Stimulated activated CD4-positive, alpha-beta T cell treated with anti-CD3 and anti-CD28 coated beads, Interleukin-15, amount 100 ng/mL, for 1 hour (primary cell): ENCODE measurements at places on chromosomes 11 and 22.

DNA sequence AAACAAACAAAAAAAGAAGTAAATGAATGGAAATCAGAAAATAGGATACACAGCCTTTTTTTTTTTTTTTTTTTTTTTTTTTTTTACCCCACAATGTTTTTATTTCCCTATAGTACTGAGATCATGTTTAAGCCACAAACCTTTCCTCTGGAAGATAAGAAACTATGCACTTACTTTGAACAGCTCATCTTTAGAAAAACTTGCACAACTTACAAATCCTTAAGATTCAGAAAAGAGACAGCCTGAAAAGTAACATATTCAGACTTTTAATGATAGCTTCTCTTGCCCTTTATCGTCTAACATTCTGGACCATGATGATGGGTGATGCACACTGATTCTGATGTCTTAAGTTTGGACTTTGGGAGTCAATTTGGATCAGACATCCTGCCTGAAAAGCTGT lies 80.3 kb downstream of the TNRC6B start:
- DNase-seq: no peak

GRCh38 chr22:43849731-43850130 lies 12.6 kb downstream of the SULT4A1 start:
- DNase-seq: no peak

- no peak for DNase-seq
Observed at GRCh38 chr22:31488988-31489617, 539 bp downstream of the EIF4ENIF1 start.

- no peak for DNase-seq
Observed at GRCh38 chr11:45454917-45455401, 168.8 kb upstream of the SYT13 start.

DNA sequence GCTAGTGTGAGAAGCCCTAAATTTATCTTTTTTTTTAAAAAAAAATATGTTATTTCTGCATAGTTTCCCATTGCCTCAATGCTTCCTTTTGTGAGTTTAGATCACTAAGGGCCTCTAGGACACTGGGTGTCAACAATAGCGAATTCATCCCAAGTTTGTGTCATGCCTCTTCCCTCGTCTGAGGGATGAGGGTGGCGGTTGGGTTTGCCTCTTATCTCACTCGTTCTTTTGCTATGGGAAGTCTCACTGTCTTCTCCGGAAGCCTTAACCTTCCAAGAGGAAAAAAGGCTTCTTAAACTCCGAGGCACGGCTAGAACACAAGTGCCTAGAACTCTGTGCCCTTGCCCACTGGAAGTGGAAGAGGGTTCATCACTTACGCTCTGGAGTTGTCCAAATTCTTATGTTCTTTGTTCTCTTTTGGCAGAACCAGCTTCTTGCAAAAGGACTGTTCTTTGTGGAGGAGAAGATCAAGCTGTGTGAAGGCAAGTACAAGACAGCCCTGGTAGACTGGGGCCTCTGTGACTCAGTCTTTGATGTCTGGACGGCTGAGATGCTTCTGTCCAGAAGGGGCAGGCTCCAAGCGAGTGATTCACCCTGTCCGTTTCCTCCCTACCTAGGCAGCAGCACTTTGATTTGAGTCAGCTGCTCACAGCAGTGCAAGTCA lies 78.5 kb downstream of the TRAF6 start:
- no peak for DNase-seq

DNA sequence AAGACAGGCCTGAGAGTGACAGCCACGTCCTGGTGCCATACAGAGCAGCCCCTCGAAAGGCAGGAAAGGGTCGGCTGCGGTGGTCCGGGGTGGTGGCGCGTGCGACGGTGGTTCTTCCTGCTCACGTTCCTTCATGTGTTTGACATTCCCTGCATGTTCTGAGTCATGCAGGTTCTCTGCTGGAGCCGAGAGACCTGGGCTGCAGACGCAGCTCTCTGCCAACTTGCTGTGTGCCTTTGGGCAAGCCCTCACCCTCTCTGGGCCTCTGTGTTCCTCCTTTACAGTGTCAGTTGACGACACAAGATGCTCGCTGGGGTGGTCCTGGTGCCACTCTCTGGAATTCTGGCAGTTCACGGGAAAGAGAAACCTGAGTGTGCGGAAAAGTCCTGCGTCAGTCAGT lies 12.0 kb downstream of the ARHGAP8 start:
- DNase-seq: no peak

DNA sequence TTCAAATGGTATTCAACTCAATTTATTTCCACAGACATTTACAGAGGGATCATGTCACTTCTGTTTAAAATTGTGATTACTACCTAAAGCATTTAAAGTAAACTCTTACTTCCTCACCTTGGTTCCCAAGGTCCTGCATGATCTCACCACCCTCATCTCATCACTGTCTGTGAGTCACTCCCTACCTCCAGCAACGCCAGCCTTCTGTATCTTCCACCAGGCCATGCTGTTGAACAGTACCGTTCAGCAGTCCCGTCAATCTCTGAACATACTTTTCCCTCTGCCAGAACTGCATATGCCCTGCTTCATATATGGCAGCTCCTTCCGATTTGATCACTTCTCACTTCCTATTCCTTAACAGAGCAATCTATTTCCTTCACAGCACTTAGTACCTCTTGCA lies 2.0 kb downstream of the FBXO3 start:
- no peak for DNase-seq

GRCh38 chr11:94175535-94175934 lies 46.9 kb downstream of the PANX1 start:
- no peak for DNase-seq

GRCh38 chr11:76734456-76735420 lies 48.4 kb upstream of the TSKU start:
- DNase-seq: no peak

DNA sequence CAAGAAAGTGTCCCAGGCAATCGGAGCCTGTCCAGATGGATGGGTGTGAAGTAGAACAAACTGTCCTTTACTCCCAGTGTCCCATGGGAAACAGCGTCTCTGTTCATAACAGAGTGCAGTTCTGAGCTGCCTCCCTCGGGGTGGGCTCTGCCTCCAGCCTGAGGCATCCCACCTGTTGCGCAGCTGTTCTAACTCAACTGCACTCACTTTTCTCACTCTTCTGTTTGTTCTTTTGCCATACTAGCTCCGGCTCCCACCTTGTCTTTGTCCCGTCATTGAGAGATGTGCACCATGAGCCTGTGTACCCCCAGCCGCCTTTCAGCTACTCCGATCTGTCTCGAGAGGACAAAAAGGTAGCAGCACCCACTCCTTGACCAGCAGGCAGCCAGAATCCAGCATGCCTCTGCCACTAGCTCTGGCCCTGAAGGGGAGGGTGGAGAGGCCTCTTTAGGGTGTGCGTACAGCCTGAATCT lies 20.7 kb upstream of the CDC42EP2 start:
- no peak for DNase-seq

DNA sequence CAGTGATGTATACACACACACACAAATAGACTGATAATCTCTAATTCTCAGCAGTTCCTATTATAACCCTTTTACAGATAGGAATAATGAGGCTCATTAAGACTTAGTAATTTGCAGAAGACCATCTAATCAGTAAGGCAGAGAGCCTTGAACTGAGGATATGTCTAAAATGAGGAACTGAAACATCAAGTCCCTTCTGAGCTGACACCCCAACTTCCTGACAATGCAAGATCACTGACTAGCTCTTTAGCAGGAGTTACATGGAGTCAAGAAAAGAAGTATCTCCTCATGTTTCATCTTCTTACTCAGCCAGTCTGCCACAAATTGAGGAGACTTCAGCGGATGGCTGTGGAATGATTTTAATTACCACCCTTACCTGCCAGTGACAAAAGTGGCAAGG lies 193.0 kb downstream of the MSANTD4 start:
- no peak for DNase-seq

- DNase-seq: no peak
Observed at GRCh38 chr11:2165571-2165970, 4.6 kb upstream of the INS start.

GRCh38 chr11:134634897-134635831 lies 223.1 kb upstream of the B3GAT1 start:
- DNase-seq: no peak

GRCh38 chr11:78339483-78339882 lies 78.1 kb downstream of the GAB2 start:
- DNase-seq: no peak

GRCh38 chr11:76768088-76768908 lies 14.9 kb upstream of the TSKU start:
- DNase-seq: no peak

- no peak for DNase-seq
Observed at GRCh38 chr11:32426819-32427615, 8.3 kb downstream of the WT1 start.

- DNase-seq: no peak
Observed at GRCh38 chr11:130390071-130390758, 38.2 kb downstream of the ADAMTS8 start.

GRCh38 chr11:13216711-13217075 lies 60.9 kb upstream of the BMAL1 start:
- no peak for DNase-seq

DNA sequence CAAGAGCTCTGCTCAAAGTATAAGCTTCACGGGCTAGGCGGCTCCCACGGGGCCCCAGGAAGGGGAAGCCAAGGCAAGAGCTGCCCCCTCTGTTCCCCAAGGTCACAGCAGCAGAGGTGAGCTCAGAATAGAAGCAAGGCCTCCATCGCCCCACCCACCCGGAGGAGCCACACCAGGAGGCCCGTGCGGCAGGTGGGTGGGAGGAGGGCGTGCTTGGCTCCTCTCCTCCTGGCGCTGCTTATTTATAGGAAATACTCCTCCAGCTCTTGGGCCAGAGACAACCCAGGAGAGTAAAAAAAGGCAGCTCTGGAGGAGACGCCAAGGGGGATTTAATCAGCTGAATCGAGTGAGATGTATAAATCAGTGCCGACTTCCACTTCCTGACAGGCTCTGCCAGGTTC lies 87.8 kb downstream of the FEZ1 start:
- DNase-seq: no peak

DNA sequence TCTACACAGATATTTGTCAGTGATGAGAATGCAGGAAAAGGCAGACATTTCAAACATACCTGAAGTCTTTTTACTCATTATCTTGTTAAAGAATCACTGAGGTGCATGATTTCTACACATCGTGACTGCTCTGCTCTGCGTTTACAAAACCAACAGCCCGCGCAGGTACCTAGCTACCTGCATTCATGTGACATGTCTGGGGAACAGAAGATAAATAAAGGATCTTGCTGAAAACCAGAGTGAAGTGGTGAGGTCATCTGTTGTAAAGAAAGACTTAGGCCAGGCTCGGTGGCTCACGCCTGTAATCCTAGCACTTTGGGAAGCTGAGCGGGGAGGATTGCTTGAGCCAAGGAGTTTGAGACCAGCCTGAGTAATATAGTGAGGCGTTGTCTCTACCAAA lies 15.7 kb downstream of the ASPHD2 start:
- no peak for DNase-seq

DNA sequence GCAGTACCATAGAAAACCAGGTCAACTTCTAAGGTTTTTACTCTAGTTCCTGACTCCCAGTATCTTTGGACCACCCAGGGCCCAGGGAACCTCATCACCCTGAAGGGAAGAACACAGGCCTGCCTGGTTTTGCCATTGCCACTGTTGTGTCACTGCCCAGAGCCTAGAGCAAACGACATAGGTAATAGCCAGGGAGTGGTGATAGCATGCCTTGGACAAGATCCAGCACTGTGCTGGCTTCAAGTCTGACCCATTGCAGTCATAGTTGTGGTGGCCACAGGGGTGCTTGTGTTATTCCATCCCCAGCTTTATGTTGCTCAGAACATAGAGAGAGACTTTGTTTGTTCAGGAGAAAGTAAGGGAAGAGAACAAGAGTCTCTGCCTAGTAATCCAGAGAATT lies 2310.2 kb downstream of the LRRC4C start:
- no peak for DNase-seq

GRCh38 chr11:60992842-60993409 lies 21.4 kb downstream of the CD6 start:
- DNase-seq: no peak

DNA sequence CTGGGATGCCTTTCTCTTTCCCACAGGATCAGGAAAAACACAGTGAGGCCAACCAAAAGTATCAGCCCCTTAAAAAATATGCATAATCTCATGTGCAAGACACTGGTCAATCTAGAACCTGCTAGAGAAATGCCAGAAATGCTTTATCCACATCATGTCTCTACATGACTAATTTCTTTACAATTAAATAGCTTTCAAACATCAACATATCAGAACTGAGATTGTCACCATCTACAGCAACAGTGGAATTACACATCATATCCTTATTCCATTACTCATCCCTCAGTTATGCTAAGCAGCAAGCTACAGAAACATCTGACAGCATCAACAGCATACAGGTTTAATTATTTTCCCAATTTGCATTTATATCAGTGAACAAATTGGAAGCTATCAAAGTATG lies 78.8 kb downstream of the DDIAS start:
- no peak for DNase-seq

DNA sequence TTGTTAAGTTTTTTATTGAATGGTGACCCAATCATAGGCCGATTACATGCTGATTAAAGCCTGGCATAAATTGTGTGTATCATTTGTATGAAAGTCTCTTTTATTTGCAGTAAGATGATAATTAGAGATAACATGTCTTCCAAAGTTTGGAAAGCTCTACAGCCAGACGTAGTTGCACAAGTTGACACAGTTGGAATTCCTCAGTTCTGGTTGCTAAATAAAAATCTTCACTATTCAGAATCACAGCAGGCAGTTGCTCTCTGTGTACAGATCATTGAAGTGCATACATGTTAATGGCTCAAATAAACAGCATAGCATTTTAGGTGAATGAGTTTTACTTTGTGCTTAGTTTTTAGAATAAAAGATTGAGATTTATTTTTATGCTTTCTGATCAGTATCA lies 69.5 kb downstream of the ARHGAP42 start:
- DNase-seq: no peak

- DNase-seq: no peak
Observed at GRCh38 chr11:85040166-85040565, 587.0 kb downstream of the DLG2 start.

DNA sequence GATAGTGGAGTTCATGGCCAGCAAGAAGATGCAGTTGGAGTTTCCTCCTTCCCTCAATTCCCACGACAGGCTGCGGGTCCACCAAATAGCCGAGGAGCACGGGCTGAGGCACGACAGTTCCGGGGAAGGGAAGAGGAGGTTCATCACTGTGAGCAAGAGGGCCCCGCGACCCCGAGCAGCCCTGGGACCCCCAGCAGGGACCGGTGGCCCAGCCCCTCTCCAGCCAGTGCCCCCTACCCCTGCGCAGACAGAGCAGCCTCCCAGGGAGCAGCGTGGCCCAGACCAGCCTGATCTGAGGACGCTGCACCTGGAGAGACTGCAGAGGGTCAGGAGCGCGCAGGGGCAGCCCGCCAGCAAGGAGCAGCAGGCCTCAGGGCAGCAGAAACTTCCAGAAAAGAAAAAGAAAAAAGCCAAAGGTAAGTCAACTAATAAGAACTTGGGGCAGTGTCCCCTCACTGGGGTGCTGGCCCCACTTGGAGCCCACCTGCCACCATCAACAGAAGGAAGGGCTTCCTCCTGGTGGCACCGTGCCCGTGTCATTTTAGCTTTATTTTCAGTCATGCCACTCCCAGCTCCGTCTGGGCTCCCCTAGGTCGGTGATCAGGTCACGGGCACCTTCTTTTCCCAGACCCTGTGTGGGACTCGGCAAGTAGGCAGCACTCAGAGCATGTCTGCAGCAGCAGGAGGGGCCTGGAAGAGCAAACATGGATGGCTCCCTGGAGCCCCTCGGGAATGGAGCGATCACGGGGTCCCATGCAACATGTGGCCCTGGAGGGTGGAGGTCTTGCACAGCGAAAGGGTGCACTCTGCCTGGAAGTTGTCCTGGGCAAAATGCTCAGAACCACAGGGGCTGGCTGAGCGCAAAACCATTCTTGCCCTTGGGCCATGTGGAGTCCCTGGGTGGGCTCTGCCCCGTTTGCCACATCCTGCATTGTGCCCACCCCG lies 33.3 kb downstream of the IGHMBP2 start:
- DNase-seq: no peak

- DNase-seq: no peak
Observed at GRCh38 chr11:69842746-69843528, 23.7 kb upstream of the FGF3 start.
